Right ventricle myocardium inferior (tissue), 1 donor: ENCODE measurements at places on chromosomes 3 and 15.

DNA sequence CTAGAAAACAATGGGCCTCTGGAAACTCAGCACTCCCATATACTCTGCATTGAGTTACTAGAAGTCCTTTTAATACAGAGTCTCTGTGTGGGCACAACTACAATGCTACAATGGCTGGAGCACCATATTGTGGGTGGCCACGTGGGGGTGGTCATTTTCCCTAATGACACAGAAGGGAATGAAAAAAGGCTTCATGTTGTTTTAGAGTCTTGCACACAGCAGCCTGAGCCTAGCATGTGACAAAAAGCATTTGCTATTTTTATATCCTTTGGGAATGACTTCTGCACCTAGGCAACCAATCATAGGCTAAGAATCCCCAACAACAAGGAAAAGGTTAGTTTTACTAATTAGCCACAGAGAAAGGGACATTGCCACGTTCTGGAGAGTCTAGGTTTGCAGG lies 120.6 kb downstream of the PPM1L start:
- DNase-seq, result no peak

GRCh38 chr15:53224371-53224770 lies 434.2 kb upstream of the ONECUT1 start:
- no peak for DNase-seq

DNA sequence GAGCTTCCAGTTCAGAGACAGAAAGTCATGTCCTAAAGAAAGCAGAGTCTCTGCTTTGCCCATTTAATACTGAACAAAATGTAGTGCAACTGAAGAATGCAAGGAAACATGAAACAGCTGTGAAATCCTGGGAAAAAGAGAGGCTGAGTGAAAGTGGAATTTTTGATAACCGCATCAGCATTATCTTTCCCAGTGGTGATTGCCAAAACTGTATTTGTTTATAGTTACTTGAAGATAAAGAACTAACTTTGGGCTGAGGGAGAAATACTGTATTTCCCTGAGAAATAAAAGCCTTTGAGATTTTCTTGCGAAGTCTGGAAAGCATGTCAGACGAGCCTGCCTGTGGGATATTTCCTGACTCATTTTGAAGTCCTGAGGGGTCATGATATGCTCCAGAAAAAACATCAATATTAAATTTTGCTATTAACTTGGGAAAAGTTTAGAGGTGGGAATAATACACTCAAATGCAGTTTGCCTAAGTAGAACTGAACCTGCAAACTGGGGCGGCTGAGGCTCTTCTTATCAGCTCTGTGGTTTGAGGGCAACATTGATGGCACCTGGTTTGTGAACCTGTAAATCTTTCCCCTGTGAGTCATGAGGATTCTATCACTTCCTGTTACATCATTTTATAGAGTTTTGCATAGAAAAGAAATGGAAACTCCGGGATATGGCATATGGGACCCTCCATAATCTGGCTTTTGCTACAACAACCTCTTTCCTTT lies 855.3 kb downstream of the MCTP2 start:
- DNase-seq, result no peak

GRCh38 chr3:30649572-30650318 lies 43.3 kb downstream of the TGFBR2 start:
- DNase-seq, result no peak

DNA sequence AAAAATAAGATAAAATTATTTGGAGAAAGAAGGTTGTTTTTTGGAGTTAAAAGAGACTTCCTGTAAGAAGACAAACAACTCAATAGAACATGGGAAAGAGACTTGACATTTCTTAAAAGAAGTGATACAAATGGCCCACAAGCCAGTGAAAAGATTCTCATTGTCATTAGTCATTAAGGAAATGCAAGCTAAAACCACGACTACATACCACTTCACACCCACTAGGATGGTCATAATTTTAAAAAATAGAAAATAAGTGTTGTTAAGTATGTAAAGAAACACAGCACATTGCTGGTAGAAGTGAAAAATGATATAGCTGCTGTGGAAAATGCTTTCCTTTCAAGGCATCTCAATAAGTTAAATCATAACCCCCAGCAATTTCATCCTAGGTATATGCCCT lies 44.4 kb upstream of the GK5 start:
- no peak for DNase-seq
